ENCODE measurements at places on chromosomes 4 and X. TPM values are rescaled to one million over a fixed set of nuclear protein-coding genes. Genes with fewer than 3 reads are reported as not detected.

The MMRN1 gene
- not detected for polyA plus RNA-seq

The LIMCH1 gene
- 0.04 TPM for polyA plus RNA-seq

The ITGB1BP2 gene
- 0.88 TPM for polyA plus RNA-seq

GRCh38 chr4:15665753-15666365 is 10.7 kb upstream of the FBXL5 start:
- no peak overlapping the region for H3K27ac ChIP-seq
- H3K4me1 ChIP-seq, result peaks cover 11% of the 10 kb centered on the region
- no peak overlapping the region for H3K4me3 ChIP-seq

GRCh38 chr4:105551965-105552746 is at the start of gene ARHGEF38:
Gene ARHGEF38, plus strand, starts transcription at chr4:105552620. Its CDS starts 146 bp downstream, at chr4:105552766.
- no peak within 1 kb of the TSS for H3K27ac ChIP-seq
- no peaks in the 10 kb centered on the region for H3K36me3 ChIP-seq
- H3K27me3 ChIP-seq, result no peaks in the 10 kb centered on the region
- no peak within 1 kb of the TSS for H3K4me3 ChIP-seq

DNA sequence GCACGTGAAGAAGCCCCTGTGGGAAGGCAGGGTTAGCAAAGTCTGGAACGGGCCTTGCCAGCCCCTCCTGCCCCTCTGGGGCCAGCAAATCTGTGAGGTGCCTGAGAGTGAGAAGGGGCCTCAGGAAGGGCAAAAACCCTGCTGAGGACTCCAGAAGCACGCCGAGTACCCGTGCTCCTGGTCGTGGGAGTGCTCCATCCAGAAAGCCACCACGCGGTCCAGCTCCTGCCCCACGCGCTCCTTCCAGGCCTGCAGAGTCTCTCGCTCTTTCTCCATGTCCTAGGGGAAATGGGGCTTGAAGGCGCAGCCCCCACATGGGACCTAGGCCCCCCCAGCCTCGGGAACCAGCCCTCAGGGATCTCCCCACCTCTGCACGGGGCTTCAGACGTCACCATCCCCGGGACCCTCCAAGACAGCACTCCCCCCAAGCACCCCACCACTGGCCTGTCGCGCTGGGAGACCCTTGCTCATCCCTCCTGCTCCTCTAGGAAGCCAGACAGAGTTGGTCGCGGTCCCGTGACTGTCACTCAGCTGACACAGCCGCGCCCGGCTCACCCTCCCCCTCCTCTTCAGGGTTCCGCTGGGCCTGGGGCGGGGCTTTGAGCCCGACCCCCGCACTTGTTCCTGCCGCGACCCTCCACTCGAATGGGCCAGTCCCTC is at the start of gene RENBP:
RENBP (minus strand) TSS at position 504 of the 660 bp plus-strand sequence; CDS start at position 471, 33 bp downstream.
- H3K4me1 ChIP-seq, result peaks cover 59% of the 10 kb centered on the region
- no peaks in the 10 kb centered on the region for H3K36me3 ChIP-seq
- no peak for DNase-seq
- no peaks in the 10 kb centered on the region for H3K27me3 ChIP-seq
- H3K27ac ChIP-seq, result no peak within 1 kb of the TSS

GRCh38 chr4:125762537-125762936 is 447.8 kb downstream of the FAT4 start:
- H3K27me3 ChIP-seq, result no peaks in the 10 kb centered on the region
- H3K27ac ChIP-seq, result no peak overlapping the region
- no peaks in the 10 kb centered on the region for H3K36me3 ChIP-seq
- H3K4me3 ChIP-seq, result no peak overlapping the region
- no peak for DNase-seq
- H3K4me1 ChIP-seq, result no peaks in the 10 kb centered on the region

GRCh38 chr4:177879851-177880250 is 437.6 kb upstream of the AGA start:
- H3K4me1 ChIP-seq, result no peaks in the 10 kb centered on the region
- H3K27me3 ChIP-seq, result no peaks in the 10 kb centered on the region
- no peak overlapping the region for H3K4me3 ChIP-seq
- H3K36me3 ChIP-seq, result no peaks in the 10 kb centered on the region

DNA sequence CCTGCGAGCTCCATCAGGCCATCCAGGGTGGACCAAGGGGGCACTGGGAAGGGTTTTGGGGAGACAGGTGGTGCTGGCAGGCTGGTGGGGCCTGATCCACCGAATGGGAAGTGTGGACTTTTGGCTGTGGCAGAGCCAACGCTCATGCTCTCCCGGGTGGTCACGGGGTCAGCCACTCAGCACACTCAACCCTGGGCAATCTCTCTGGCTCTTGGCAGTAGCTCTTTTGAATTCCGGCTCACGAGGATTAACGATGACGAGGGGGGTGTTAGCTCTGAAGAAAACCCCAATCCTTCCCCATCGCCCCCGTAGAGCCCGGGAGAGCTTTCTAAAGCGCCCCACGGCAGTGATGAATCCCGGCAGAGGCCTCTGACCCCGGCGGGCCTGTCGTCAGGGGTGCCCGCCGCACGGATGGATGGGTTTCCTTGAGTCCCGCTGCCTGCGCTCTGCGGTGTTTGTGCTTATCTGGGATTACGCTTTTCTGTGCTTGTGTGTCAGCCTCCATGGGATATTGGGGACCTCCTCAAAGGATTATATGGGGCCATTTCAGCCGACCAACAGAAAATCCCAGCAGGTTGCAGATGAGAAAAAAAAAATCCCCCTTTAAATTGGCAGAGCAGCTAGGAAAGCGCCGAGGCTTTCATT is 156.8 kb upstream of the PSAPL1 start:
- H3K27ac ChIP-seq, result no peak overlapping the region
- no peaks in the 10 kb centered on the region for H3K27me3 ChIP-seq
- no peaks in the 10 kb centered on the region for H3K36me3 ChIP-seq
- DNase-seq, result no peak

- no peaks in the 10 kb centered on the region for H3K4me1 ChIP-seq
- H3K4me3 ChIP-seq, result no peak overlapping the region
- no peaks in the 10 kb centered on the region for H3K27me3 ChIP-seq
- H3K27ac ChIP-seq, result no peak overlapping the region
- DNase-seq, result no peak
- H3K36me3 ChIP-seq, result no peaks in the 10 kb centered on the region
Observed at GRCh38 chrX:97751735-97752134, 868.0 kb downstream of the RPA4 start.

DNA sequence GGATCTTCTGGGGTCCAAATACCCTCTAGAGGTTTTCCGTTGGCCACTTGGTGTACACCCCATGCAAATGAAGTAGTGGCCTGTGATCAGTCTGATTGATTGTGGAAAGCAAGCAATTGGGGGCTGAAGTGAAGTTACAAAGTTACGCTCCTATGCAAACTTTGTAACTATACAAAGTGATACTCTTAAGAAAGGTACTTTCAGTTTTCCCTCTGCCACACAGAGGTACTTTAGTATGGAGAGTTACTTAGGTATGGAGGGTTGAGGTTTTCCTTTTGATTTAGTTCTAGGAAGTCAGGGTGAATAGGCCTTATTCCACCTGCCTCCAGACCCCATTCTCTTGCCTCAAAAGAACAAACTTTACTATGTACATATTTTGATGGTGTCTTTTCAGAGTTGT is 28.7 kb downstream of the STAG2 start:
- no peaks in the 10 kb centered on the region for H3K36me3 ChIP-seq
- no peaks in the 10 kb centered on the region for H3K4me1 ChIP-seq
- H3K27me3 ChIP-seq, result no peaks in the 10 kb centered on the region
- H3K4me3 ChIP-seq, result no peak overlapping the region
- H3K27ac ChIP-seq, result no peak overlapping the region

DNA sequence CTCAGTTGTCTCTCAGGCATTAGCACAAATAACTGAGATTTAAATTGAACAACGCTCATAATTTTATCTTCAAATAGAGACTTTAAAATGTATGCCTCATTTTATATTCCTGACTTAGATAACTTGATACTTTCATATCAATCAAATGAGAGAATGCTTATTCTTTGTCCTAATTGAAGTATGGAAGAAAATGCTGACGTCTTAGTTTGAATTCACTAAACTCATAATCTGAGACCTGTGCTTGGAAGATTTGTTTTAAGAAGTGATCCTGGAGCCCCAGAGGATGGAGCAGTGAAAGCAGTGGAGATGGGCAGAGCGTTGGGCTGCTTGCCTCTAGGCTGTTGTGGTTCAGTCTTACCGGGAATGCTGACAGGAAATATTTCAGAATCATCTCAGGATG is 76.1 kb downstream of the ZNF518B start:
- H3K4me3 ChIP-seq, result no peak overlapping the region
- H3K27me3 ChIP-seq, result no peaks in the 10 kb centered on the region
- no peak overlapping the region for H3K27ac ChIP-seq
- no peak for DNase-seq

Data from HepG2 (cell line).